ENCODE measurements at places on chromosomes 13 and 19. TPM values are rescaled to one million over a fixed set of nuclear protein-coding genes. Genes with fewer than 3 reads are reported as not detected.

Gene FAM216B
- total RNA-seq = 0.09 TPM

Gene GALP
- total RNA-seq = not detected

Gene UPK1A
- total RNA-seq = not detected

GRCh38 chr13:103573446-103573845 is 507.2 kb upstream of the SLC10A2 start:
- DNase-seq = no peak

DNA sequence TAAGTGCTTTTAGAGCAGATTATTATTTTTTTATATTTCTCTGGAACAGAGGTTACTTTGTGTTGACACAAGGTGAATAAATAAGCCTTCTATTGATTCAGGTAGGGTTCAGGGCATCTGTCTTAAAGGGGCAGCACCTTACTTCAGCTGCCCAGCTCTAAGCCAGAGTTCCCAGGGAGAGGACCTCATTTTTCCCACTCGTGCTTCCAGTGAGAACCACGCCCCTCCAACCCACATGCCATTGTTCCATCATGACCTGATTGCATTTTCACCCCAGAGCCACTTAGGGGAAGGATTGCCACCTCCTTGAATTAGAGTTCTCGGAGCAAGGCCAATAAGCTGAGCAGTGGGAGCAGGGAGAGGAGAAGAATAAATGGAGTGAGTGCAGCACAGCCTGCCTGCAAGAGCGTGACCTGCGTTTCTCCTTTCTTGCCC is 104.3 kb upstream of the FRY start:
- no peak for DNase-seq

GRCh38 chr13:106484537-106485193 is 50.8 kb downstream of the EFNB2 start:
- no peak for DNase-seq

DNA sequence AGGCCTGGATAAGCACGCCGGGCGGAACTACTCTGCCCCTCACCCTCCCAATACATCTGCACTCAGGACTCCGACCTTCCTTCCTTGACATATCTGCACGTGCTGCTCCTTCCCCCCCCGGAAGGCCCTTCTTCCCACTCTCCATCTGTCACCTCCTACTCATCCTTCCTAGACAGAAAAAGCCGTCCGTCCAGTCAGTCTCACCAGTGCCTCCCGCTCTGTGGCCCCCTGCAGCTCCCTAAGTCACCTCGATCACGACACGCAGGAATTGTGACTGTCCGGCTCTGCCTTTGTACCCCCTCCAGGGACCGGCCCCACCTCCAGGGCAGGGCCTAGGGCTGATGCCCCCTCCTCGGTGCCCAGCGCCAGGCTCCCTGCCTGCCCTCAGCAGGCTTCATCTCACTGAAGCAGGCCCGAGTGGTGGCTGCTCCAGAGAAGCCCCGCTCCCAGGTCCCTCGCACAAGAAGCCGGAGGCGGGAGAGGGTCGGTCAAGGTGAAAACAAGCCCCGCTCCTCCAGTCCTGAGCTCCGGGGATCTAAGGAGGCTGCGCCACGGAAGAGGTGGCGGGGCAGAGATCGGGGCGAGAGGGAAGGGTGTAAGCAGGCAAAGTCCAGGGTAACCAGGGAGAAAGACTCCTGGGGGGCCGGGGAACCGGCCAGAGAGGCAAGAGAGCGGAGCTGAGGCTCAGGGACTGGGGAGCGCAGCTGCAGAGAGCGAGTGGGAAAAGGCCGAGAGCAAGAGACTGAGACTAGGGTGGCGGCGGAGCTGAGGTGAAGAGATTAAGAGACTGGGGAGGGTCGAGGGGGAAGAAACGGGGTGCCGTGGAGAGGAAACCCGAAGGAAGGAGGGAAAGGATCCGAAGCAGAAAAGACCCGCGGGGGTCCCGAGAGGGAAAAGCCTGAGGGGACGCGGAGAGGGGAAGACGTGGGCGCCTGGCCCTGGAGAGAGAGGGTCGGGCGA is 1.1 kb downstream of the PPP6R1 start:
- DNase-seq = peak; percentile 72
